ENCODE measurements at places on chromosomes 2 and 18.

- DNase-seq, result no peak
Observed at GRCh38 chr18:70428439-70428838, 139.6 kb downstream of the SOCS6 start.

GRCh38 chr2:202566286-202566685 lies 68.5 kb upstream of the FAM117B start:
- DNase-seq, result no peak

DNA sequence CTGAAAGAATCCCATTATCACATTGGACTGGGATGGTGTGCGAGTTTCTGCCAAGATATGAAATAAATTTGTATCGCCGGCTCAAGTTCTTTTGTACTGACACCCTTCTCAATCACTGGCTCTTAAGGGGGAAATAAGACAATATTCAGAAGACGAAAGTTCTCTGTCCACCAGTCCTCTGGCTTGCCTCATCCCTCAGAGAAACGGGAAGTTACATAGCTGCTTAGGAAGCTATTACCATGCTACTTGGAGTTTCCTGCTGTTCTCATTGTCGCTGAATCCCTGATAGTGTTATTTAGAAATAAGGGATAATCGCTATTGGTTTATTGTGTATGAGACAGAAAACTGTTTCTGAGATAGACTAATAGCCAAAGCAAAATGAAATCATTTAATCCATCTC lies 205.0 kb upstream of the ZNF521 start:
- DNase-seq, result no peak

GRCh38 chr18:9827793-9828505 lies 57.8 kb upstream of the TXNDC2 start:
- no peak for DNase-seq

DNA sequence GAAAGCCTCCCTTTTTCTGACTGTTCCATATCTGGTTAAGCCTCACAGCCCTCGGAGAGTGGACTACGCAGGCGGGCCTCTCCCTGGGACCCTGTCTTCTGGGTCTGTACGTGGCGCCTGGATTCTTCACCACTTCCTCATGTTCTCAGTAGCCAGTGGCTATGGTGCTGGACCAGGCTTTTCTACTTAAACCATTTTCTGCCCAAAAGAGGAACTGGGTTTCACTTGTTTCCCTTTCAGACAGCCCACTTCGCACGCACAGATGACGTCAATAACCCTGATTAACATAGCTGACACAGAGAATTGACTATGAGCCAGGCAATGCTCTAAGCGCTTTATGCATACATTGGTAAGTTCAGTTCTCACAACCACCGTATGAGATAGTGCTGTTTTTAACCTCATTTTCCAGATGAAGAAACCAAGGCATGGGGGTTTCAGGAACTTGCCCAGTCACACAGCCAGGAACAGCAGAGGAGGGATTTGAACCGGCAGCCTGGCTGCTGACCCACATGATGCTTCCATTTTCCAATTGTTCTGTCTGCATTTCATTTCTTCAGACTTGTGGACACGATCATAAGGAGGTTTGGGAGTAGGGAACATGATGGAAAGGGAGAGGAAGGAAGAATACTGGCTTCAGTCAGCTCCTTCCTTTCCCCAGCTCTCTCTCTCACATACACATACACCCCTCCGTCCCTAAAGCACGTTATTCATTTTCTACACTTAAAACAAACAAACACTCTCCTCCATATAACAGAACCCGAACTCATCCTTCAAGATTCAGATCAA lies 41.7 kb downstream of the MYOM1 start:
- DNase-seq, result no peak

GRCh38 chr18:62196980-62197379 lies 9.9 kb downstream of the RELCH start:
- no peak for DNase-seq

GRCh38 chr2:122999258-122999657 lies 1025.8 kb upstream of the CNTNAP5 start:
- no peak for DNase-seq
